ENCODE measurements at places on chromosomes 1 and 21.

DNA sequence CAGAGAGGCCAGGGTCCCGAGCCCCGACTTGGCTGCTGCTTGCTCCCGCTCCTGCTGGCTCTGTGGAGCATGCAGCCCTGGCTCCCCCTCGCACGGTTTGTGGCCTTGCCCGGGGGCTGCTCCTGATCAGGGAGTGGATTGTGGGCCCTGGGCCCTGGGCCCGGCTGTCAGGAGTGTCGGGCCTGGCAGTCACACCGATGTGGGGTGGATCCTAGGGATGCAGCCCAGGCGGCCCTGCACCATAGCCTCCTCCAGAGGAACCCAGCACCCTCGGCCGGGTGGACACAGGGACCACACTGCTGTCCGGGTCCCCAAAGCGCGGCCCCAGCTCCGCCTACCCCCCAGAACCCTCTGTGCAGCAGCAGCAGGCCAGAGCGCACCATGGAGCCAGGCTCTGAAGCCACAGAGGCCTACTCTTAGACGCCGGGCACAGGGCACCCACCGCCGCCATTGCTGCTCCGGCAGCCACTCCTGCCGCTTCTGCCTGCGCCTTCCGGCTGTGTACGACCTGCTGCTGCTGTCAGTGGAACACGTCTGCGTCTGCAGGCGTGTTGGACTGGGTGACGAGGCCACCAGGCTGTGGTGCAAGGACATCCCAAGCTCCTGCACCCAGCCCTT, 9.4 kb downstream of the SLX9 start:
- DNase-seq: no peak

- DNase-seq: no peak
Measured at GRCh38 chr1:96559707-96560596, 161.6 kb upstream of the PTBP2 start.

- DNase-seq: peak; percentile 87
Measured at GRCh38 chr1:184890539-184890973, 83.8 kb downstream of the NIBAN1 start.

GRCh38 chr1:54488779-54489626, 59.0 kb upstream of the ACOT11 start:
- DNase-seq: peak; percentile 68

DNA sequence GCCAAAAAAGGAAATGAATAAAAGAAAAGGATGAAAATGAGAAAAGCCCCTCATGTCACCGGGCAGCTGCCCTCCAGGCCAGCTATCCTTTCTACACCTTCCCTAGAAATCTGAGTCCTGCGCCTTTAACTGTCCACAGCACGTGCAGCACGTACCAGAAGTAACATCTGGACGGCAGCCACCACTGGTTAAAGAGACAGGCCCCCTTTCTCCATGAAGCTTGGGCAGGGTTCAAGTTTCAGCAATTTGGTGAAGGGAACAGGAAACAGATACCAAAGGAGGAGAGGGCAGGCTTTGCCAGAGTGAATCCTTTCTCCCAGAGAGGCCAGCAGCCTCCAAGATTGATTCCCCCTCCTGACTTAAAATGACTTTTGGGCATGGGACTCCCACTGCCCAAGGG, 3.6 kb upstream of the KIAA2013 start:
- DNase-seq: no peak

DNA sequence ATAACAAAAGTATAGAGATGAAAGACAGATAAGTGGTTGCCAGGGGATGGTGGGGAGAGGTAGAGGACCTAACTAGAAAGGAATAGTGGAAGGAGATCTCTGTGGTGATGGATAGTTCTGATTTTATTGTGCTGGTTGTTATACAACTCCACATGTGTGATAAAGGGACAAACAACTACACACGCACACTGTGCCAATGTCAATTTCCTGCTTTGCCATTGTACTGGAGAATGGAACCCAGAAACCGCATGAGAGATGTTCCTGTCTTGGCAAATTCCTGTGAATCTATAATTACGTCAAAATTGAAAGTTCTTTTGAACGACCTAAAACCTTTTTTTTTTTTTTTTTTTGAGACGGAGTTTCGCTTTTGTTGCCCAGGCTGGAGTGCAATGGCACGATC, 11.0 kb downstream of the TNFRSF9 start:
- DNase-seq: peak; percentile 52

- peak; percentile 3 for DNase-seq
Measured at GRCh38 chr1:221074332-221074731, 195.1 kb downstream of the HLX start.
